HFF-Myc (cell line): ENCODE measurements at places on chromosomes 7 and 10.

DNA sequence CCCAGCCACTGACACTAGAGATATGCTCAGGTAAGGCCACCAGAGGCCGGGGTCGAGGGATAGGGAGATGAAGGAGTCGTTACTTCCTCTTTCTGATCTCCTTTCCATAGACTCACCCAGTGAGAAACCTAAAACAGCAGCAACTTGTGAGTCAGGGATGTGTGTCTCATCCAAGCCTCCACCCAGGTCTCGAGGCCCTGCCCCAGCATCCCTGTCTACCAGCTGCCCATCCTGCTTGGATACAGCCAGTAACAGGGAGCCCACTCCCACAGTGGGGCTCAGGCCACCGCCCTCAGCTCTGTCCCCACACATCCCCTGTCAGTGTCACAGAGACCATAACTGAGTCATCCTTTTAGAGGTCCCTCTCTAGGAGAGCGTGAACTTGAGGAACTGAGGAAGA lies 49.6 kb upstream of the CHST15 start:
- no peak for DNase-seq

DNA sequence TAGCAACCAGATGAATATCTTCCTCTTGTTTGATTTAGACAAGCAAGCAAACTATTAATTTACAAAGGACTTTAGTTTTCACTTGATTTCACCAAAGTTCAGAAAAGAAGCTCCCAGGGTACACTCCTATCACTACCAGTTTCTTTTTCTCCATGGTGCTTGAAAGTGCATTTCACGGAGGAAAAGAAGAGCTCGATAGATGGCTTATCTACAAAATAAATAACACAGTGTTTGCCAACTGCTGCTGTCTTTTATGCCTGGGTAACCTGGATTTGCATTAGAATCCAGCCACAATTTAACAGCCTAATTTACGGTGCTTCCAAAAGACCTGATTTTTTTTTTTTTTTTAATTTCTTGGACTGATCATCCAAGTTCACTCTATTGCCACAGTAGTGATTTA lies 275.7 kb downstream of the GPR37 start:
- DNase-seq = no peak

DNA sequence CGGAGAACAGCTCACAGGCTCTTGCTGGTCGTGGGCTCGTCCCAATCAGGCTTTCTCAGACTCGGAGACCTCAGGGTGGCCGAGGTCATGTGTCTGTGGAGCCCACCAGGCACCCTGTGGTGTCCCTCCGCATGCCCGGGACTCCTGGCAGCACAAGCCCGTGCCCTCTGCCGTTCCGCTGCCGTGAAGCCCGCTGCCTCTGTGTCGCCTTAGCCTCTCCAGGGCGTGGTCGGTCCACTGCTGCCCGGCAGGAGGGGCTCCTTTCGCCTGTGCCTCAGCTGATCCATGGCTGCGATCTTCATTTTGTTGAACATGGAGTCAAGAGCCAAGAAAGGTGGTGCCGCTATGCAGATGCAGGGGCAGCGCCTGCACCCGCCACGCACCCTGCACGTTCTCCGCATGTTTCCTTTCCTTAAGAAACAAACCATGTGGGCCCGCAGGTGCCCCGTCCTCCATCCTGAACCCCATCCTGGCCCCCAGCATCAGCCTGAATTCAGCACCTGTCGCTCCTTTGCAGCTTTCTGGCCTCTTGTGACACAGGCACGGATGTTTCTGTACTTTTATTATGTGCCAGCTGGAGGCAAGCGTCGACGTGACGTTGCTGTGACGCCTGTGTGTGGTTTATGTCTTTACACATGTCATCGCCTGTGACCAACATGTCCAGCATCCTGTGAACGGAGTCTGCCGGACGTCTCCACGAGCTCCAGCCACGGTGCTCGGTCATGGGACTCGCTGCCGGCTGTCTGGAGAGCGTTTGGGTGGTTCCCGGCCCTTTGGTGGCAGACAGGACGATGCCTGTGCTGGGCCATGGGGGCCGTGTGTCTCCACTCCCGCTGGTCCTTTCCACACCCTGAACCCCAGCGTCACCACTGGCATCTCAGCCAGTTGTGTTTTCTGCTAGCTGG lies 69.9 kb downstream of the NKX6-2 start:
- DNase-seq = no peak

DNA sequence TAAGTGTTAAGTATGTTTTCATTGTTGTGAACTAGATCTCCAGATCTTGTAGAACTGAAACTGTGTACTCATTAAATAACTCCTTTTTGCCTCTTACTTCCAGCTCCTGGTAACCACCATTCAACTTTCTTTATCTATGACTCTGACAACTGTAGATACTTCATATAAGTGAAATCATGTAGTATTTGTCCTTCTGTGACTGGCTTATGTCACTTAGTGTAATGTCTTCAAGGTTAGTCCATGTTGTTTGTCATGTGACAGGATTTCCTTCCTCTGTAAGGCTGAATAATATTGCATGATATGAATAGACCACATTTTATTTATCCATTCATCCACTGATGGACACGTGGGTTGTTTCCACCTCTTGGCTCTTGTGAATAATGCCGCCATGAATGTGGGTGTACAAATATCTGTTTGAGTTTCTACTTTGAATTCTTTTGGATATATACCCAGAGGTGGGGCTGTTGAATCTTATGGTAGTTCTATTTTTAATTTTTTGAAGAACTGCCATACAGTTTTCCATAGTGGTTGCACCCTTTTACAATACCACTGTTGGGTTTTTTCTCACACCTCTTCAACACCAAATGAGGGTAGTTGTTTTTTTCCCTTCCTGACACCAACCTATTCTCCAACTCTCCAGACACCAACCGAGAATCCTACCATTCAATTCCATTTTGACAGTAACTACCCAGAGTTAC lies 10.7 kb upstream of the FMC1 start:
- no peak for DNase-seq

DNA sequence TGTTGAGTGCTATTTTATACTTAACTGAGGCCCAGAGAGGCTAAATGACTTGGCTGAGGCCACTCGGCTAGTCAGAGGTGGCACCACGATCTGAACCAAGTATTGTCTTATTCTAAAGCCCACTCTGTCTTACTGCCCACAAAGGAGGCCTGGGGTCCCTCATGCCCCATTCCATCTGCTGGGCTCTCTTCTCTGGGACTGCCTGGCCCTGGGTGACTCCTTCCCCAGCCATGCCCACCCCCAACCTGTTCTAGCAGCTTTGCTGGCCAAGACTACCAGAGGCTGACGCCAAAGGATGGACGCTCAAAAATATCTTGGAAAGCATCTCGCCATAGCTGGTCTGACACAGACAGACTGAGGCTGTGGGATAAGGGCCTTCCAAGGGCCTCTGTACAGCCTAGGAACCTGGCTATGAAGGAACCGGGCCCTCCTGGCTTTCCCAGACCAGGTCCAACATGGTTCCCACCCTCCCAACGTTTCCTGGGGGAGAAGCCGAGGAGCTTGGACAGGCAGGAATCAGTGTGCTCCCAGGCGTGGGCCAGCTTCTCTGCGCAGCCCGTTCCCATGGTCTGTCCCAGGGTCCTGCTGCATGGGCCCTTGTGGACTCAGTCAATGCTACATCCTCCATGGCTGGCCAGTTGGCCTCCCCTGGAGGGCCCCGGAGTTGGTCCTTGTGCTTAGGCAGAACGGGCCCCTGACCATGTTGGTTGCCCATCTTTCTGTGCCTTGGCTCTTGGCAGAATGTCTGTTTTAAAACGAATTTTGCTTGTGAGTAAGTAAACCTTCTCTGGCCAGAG lies 11.7 kb downstream of the HSPA12A start:
- no peak for DNase-seq

DNA sequence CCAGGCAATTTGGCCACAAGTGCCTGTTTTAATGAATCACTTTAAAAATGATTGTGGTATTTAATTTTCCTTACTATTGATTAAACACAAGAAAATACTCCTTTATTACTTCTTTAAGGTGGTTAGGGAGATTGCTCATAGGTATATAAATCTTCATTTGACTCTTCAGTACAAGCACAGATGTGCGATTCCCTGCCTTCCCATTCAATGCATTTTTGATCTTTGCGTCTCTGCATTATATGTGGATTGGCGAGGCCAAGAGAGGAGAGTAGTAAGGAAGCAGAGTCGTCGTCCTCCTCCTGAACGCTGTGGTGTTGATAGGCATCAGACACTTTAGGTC lies 683.7 kb downstream of the LRMDA start:
- no peak for DNase-seq

GRCh38 chr10:4918236-4918635 lies 45.0 kb upstream of the AKR1C1 start:
- no peak for DNase-seq

GRCh38 chr7:45446195-45446944 lies 127.8 kb upstream of the ADCY1 start:
- no peak for DNase-seq

- no peak for DNase-seq
Observed at GRCh38 chr7:954330-955238, at the start of gene ADAP1. Gene ADAP1, minus strand, starts transcription at chr7:954680. Its CDS starts 203 bp downstream, at chr7:954477.

GRCh38 chr7:56028942-56029630 lies 22.2 kb downstream of the PSPH start:
- no peak for DNase-seq

- DNase-seq = no peak
Observed at GRCh38 chr7:120724955-120725354, 133.0 kb downstream of the TSPAN12 start.

- no peak for DNase-seq
Observed at GRCh38 chr10:6047847-6048246, 14.3 kb downstream of the IL2RA start.

DNA sequence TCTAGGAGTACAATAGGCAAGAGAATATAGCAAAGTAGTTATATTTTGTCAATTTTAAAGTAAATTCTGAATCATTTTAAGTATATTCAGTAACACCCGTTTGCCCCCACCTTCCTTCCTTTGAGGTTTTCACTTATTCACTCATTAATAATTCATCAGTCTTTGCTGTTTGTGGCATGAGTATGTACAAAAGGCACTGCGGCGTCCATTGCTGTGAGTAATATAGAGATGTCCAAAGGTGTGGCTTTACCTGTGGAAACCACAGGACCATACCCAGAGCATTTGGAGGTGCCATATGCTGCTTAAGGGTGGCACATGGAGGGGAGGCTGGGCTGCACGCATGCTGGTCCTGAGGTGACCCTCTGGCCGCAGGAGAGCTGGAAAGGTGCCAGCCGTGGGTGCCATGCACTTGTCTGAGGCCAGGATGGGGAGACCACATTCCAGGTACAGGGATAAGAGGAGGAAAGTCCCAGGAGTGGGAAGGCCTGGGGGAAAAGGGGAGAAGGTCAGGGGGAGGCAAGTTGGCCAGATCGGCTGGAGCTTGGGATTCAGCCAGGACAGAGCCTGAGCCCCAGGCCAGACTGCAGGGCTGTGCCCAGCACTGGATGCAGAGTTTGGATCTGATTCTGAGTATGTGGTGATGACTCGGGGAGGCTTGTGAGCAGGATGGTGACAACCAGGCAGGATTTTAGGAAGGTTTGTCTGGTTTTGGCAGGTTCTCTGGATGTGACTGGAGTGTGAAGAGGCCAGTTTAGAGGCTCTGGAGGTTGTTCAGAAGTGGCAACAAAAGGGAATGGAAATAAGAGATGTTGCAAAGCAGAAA lies 223.4 kb downstream of the MGMT start:
- DNase-seq = no peak

DNA sequence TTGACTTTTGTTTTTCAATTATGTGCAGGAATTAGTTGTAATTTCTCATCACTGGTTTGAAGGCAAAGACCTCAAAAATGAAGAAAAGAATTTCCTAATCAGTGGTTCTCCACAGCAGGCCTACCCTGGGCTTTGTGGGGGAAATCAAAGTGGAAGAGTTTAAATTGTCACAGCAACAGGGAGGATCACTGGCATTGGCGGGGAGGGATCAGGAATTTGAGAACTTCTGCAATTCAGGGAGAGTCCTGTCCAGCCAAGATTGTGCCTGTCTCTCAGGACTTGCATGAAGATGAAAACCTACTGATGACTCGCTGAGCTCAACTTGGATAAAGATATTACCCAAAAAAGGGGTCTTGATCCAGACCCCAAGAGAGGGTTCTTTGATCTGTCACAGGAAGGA lies 70.1 kb downstream of the HACD1 start:
- no peak for DNase-seq

- no peak for DNase-seq
Observed at GRCh38 chr7:117737926-117738325, 135.3 kb downstream of the CTTNBP2 start.

- no peak for DNase-seq
Observed at GRCh38 chr7:50988465-50988864, 205.8 kb upstream of the GRB10 start.

DNA sequence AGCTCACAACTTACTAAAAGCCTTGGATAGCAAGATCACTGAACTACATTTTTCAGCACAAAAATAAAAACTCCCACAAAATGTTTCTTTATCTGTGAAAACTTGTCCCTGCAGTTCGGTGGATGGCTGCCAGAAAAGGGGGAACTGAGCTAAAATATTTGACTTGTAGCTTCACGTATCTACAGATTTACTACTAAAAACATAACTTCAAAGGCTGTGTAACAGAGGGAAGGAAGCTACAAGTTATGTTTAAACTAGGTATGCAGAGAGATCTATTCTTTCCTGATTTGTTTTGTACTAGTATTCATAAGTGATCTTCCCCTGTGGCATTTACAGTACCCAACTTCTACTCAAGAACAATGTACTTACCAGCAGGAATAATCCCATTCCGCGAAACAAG lies 25.1 kb downstream of the SGCE start:
- no peak for DNase-seq

- DNase-seq = no peak
Observed at GRCh38 chr10:88915781-88916180, 35.7 kb downstream of the STAMBPL1 start.

GRCh38 chr7:155287284-155287935 lies 10.3 kb upstream of the INSIG1 start:
- DNase-seq = no peak

- no peak for DNase-seq
Observed at GRCh38 chr7:158840604-158841003, 11.3 kb upstream of the ESYT2 start.

GRCh38 chr10:30219971-30220751 lies 128.9 kb downstream of the MTPAP start:
- DNase-seq = no peak

DNA sequence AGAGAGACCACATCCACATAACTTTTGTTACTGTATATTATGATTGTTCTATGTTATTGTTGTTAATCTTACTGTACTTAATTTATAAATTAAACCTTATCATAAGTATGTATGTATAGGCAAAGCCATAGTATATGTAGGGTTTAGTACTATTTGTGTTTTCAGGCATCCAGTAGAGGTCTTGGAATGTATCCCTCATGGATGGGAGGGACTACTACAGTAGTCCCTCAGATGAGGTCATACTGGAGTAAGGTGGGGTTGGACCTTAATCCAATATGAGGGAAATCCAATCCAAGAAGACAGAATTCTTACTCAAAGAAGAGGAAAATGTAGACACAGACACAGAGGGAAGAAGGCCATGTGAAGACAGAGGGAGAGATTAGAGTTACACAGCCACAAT lies 34.1 kb upstream of the MALRD1 start:
- no peak for DNase-seq

DNA sequence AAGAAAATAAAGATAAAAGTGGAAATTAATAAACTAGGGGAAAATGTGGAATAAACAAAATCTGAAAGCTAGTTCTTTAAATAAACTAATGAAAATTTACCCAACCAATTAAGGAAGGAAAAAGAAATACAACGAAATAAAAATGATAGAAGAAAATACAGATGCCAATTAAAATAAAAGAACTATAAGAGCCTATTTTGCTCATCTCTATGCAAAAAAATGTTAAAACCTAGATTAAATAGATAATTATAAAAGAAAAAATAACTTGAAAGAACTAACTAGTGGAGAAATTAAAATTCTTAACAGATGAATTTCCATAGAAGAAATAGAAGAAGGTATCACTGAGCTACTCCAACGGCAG lies 32.7 kb downstream of the PKD1L1 start:
- no peak for DNase-seq
